ENCODE measurements at places on chromosomes 5 and 9. TPM values are rescaled to one million over a fixed set of nuclear protein-coding genes. Genes with fewer than 3 reads are reported as not detected.

AIF1L gene
- total RNA-seq, result not detected

PCDHGA5 gene
- total RNA-seq, result 0.32 TPM

DDX4 gene
- total RNA-seq, result not detected

KCNN2 gene
- total RNA-seq, result not detected

PTGES gene
- total RNA-seq, result 1.1 TPM

MARCOL gene
- total RNA-seq, result not detected

S1PR3 gene
- 144 TPM for total RNA-seq

FAM169A gene
- not detected for total RNA-seq

PRDM9 gene
- not detected for total RNA-seq

SLC25A2 gene
- not detected for total RNA-seq

RLN2 gene
- not detected for total RNA-seq

PHYKPL gene
- total RNA-seq, result 23.5 TPM

GDNF gene
- total RNA-seq, result not detected
